H54 (cell line): ENCODE measurements at places on chromosomes 11 and 22.
A peak's percentile ranks its signal among the peaks of the same experiment; 100 is the strongest.

DNA sequence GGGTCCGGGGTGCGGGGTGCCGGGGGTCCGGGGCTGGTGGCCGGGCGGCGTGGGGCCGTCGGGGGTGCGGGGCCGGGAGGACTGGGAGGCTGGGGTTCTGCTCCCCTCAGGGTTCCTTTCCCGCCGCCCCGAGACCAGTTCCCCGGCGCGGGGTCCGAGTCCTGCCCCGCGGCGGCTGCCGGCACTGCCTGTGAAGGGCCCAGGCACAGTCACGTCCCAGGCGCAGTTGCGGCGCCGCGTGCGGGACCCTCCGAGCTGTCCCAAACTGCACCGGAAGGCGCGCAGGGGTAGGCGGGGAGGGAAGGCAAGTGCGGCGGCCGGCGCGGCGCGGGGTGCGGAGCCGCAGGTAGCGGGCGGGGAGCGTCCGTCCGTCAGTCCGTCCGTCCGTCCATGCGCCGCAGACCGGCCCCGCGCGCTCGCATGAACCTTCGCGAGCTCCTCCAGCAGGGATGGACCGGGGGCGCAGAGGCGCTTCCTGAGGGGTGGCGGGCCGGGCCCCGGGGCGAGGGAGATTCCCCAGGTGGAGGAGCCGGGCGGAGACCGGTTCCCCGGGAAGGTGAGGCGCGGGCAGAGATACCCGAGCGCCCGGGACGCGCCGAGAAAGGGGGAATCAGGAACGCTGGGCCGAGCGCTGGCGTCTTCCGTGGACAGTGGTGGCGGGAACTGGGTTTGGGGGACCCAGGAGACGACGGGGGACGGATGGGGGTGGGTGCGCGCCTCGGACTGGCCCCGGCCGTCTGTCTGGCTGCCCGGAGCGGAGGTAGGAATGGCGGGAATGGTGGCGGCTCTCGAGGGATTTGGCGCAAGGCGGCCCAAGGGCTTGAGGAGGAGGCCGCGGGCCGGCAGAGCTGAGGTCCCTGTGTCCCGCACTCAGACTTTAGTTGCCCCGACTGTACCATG, 3.1 kb upstream of the ADORA2A start:
- no peak for DNase-seq

DNA sequence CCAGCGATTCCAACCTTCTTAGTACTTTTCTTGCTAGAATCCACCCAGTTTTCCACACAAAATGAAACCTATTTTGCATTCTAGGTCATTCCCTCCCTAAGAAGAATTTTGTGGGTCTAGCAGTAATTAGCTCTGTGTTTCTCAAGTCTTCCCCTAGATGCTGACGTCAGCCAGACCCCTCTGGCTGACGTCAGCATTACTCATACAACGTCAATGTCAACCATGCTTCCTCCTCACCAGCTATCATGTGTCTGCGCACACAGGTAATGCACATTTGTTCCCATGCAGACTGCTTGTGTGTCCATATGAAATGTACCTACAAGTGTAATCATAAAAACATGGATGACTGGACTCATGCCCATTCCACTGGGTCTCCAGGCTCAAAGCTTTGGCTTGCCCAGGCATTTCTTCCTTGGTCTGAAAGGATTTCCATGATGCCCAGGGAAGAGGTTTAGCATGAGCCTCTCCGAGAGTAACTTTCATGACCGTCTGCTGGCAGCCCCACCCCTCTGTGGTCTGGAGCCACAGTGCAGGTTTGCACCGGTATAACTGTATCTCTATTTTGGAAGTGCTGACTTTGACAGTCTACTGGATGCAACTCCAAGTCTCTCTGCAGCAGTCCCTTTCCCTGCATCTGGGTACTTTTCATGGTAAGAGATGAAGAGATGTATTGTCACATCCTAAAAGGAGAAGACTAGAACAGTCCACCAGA, 58.6 kb downstream of the DSCAML1 start:
- DNase-seq = no peak

DNA sequence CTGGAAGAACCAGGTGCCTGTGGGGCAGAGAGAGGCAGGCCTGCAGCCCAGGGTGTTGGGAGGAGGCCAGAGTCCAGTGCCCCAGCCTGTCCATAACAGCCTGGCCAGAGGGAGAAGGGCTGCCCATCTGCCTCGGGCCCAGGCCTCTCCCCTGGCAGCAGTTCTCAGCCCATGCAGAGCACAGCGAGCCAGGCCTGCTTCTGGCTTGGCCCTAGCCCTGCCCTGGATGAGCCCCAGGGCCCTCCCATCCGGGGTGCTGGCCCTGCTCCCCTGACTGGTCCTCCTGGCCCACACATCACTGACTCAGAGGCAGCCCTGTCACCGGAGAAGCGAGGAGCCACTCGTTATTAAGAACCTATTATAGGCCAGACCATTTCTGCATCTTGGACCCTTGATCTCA, 19.7 kb upstream of the MYRF start:
- peak; percentile 95 for DNase-seq

- peak; percentile 84 for DNase-seq
Measured at GRCh38 chr11:575313-575995, 816 bp upstream of the PHRF1 start.

DNA sequence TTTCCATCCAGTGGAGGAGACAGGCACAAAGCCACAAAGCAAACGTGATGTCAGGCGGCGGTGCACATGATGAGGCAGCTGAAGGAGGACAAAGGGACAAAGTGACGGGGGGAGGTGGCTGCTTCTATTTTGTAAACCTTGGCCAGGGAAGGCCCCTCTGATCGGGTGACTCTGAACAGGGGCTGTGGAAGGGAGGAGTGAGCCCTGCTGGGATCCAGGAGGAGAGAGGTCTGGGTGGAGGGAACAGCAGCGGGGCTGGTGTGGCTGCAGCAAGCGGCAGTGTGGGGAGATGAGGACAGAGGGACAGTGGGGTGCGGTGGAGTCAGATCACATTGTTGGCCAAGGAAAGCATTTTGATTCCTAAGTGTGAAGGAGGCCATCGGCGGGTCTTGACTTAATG, 36.7 kb downstream of the SHISAL1 start:
- DNase-seq = no peak

- DNase-seq = no peak
Measured at GRCh38 chr22:43238526-43239006, 51.6 kb upstream of the TTLL12 start.

DNA sequence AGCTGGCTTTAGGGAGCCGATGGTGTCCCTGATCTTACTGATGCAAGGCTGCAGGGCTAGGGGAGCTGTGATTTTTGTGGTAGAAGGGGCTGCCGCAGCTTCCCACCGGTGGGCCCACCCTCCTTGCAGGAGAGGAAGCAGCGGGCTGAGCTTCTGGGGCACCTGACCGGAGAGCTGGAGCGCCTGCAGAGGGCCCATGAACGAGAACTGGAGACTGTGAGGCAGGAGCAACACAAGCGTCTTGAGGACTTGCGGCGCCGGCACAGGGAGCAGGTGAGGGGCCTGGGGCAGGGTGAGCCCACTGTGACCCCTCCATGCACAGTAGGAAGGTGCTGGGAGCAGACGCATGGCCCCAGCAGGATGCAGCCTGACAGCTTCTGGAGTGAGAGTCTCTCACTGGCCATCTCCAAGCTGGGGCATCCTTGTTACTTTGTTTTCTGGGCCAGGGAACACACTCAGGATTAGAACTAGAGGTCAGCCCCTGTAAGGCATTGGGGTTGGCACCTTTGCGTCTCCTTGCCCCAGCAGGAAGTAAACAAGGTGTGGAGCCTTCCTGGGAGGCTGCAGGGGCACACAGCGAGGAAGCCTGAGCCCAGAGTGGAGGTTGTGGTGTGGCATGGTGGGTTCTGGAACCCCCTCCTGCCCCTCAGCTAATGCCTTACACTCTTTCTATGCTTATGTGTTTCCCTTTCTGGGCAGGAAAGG, 66.7 kb downstream of the CEP164 start:
- no peak for DNase-seq

DNA sequence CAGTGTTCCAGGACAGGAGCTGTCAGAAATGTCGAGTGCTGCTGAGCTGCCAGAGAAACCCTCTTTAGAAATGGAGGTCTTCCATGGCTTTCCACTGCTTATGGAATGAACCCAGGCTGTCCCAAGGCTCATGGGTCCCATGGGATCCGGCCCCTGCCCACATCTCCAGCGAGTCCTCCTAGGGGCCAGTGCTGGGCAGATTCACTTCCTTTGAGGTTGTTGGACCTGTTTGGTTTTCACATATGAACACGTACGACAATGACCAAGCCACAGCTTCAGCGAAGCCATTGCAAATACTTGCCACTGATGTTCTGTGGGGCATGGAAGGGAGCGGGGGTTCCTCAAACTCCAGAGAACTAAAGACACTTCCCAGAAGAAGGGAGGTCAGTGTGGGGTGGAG, 483.3 kb downstream of the TBC1D22A start:
- no peak for DNase-seq

DNA sequence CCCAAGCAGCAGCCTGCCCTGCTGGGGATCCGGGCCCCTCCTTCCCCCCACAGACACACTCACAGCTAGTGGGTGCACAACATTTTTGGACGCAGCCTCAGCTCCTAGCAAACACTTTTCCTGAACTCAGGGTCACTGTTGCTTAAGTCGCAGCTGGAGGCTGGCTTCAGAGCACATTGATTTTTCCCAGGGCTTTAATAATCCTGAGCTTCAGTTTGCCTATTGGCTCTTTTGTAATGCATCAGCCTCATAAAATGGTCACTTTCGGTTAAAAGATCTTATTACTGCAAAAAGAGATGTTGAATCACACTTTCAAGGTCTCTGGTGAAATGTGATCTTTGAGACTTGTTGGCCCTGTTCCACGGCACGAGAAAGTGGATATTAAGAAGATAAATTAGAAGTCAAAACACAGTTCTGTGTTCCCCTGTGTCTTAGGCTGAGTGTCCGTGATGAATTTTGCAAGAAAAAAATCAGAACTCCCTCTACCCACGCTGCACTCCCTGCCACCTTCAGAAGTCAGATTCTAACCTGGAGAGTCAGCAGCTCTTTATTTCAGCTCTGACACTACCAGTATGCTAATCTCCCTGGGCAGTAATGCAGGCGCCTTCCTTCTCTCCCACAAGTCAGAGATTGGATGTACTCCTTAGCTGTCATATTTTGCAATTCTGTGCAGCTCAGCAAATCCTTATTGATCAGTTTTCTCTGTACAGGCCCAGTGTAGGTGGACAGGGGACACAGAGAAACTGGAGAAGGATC, 158.2 kb upstream of the E2F8 start:
- DNase-seq = no peak

GRCh38 chr11:43393765-43394355, 35.1 kb downstream of the TTC17 start:
- no peak for DNase-seq

GRCh38 chr11:70159627-70160570, 43.2 kb upstream of the FADD start:
- peak; percentile 98 for DNase-seq

DNA sequence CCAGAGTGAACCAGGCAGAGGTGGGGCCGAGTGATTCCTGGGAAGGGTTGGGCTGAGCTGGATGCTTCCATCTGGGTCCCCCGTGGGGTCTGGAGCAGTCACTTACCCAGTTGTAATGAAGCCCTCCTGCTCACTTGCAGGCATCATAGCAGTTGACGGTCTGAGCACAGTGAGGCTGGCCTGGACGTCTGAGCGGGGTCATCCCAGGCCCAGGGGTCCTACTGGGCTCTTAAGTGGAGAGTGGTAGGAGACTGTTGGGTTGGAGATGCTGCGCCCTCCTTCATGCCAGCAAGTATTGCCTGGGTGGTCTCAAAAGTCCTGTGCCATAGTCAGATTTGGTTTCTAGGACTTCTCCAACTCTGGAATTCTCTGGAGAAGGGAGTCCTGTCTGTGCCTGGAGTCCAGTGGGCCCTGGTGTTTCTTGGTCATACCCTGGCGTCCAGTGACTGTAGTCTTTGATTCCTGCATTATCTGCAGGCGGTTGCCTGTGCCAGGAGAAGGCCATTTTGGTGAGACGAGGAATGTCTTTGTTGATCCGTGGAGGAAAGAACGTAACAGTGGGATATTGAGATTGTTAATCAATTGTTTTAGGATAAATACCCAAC, 82.3 kb downstream of the TBC1D22A start:
- no peak for DNase-seq

- DNase-seq = no peak
Measured at GRCh38 chr22:36328635-36329253, 59.0 kb downstream of the MYH9 start.

GRCh38 chr11:1000357-1001278, 35.9 kb downstream of the MUC6 start:
- no peak for DNase-seq

GRCh38 chr11:44622190-44622650, 56.8 kb downstream of the CD82 start:
- DNase-seq = no peak

- no peak for DNase-seq
Measured at GRCh38 chr22:42943981-42944380, 71.0 kb downstream of the PACSIN2 start.

- DNase-seq = no peak
Measured at GRCh38 chr11:92556431-92556830, 331.8 kb downstream of the FAT3 start.

- DNase-seq = no peak
Measured at GRCh38 chr22:32823024-32823730, 21.7 kb downstream of the TIMP3 start.

GRCh38 chr11:111186308-111186915, 59.1 kb upstream of the POU2AF2 start:
- no peak for DNase-seq

DNA sequence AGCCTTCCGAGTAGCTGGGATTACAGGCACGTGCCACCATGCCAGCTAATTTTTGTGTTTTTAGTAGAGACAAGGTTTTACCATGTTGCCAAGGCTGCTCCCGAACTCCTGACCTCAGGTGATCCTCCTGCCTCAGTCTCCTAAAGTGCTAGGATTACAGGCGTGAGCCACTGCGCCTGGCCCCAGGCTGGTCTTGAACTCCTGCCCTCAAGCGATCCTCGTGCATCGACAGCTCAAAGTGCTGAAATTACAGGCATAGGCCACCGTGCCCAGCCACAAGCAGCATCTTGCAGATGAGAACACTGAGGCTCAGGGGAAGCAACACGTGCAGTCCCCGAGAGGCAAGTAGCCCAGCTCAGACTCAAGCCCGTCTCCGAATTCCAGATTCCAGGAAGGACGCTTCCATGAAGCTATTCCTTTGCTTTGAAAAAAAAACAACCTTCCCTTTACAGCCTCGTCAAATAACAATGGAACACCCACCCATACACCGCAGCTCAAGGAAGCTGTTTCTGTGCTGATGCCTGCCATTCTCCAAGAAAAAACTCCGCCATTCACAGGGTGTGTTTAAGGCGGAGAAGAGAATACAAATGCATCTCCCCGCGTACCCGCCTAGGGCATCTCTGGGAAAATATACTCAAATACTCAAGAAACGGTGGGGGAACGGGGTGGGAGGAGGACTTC, 34.5 kb upstream of the PDGFB start:
- DNase-seq = no peak

- DNase-seq = peak; percentile 58
Measured at GRCh38 chr22:37196539-37197450, 8.7 kb upstream of the C1QTNF6 start.

GRCh38 chr11:112134473-112134872, 29.4 kb downstream of the IL18 start:
- no peak for DNase-seq

GRCh38 chr11:18727479-18728236, 1.7 kb upstream of the IGSF22 start:
- peak; percentile 60 for DNase-seq

DNA sequence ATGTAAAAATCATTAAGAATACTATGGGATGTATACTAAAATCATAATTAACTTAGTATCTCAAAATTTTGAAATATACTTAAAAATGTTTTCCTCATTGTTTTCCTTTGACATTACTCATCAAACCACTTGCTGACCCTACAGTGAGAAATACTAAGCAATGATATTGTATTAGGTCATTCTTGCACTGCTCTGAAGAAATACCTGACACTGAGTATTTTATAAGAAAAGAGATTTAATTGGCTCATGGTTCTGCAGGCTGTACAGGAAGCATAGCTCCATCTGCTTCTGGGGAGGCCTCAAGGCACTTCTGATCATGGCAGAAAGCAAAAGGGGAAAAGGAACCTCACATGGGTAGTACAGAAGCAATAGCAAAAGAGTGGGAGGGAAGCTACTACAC, 950.9 kb upstream of the CHORDC1 start:
- no peak for DNase-seq
